ENCODE measurements at places on chromosomes 6 and 20.

DNA sequence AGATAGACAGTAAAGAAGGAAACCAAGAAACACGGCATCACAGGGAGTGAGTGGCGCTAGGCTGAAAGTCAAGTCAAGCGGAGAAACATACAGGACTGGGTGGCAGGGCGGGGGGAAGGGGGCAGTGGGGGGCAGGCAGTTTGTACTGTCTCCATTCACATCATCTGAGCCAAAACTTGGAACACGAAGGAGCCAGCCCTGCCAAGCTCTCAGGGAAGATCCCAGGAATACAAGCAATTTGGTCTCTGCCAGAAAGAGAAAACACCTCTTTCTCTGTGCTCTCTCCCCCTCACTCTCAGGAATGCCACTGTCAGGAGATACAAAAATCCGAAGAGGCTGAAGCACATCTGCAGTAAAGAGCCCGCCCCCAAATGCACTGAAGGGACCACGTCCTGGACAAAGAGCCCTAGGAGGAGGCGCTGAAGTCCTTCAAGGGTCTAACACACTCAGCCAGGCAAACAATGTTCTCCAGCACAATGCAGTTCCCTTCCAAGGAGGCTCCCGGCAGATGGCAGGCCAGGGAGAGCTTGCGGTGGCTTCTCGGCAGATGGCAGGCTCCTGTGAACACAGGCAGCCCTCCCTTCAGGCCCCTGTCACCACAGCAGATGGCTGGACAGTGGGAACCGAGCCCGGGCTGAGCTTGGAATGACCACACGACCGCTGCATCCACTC is 90.0 kb downstream of the ATP9A start:
- no peak for DNase-seq

DNA sequence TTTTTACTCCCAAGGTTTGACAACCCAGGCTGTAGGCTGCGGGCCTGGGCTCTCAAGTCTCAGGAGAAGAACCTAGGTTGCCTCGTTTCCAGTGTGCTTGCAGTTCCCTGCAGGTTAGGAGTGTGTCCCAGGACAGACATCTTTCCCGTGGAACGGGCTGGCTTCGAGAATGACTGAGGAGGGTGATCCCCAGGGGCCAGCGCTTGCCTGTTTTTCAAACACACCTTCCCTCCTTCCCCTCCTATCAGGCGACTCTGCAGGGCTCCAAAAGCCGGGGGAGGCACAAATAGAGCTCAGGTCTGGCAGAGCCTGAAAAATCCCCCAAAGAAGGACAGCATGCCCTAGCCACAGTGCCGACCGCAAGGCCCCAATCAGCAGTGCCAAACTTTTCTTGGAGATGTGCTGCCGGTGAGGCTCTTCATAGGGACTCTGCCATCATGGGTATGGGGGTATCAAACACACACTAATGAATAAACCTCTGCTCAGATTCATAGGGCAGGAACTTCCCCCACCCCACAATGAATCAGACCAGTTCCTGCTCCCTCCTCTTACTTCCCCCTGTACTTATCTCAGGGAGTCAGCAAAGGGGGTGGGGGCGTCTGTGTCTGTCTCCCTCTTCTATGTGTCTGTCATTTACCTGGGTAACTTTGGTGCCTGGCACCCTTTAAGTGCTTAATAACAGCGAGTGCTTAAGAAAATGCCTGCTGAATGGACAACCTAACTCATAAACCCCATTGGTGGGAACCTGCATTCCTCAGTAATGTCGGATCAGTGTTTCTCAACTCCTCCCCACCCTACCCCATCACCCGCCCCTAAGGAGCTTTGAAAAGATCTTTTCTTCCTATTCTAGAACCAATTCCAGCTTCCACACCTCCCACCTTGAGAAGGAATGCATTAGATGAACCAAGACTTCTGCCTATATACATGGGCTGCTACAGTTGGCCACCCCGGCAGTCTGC is 1.6 kb downstream of the KCNG1 start:
- DNase-seq: no peak

DNA sequence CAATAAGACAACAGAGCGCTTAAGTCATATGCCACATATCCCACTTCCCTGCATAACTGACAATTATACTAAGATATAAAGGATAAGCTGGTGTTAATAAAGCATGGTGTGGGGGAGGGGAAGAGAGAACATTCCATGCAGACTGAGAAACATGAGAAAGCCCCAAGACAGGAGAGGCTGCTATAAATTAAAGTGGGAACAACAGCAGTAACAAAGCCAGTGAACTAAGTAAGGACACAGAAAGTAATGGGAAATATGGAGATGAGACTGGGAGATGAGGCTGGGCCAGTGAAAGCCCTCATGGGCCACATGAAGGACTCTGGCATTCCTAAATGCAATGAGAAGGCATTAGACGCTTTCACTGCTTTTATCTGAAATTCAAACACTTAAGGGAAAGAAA is 41.3 kb downstream of the SESN1 start:
- DNase-seq: no peak

DNA sequence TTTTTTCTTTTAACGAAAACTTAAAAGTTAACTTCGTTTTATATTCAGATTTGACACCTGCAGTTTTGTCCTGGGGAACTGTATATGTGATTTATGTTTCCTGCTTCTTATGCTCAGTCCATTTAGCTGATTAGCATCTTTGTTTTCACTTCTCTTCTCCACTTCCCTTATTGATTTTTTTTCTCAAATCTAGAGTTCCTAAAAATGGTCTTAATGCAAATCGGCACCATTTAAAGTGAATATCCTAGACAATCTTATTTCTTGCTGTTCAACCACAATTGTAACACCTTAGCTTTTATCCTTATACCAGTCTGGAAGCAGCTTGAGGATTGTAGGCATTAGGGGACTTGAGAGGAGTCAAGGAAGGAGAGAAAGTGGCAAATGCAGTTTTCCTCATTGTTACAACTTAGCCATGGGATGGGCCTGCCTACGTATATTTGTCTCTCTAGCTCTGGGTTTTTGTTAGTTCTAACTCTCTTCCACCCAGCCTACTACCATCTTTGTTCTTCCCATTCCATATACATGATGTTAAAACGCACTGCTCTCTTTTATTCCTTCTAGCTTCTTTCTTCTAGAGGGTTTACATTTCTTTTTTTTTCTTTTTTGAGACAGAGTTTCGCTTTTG is 8.5 kb downstream of the QRSL1 start:
- no peak for DNase-seq
